ENCODE measurements at places on chromosomes 4 and X.

GRCh38 chrX:48852857-48853256 lies 17.4 kb upstream of the PCSK1N start:
- no peak for DNase-seq

GRCh38 chr4:128751354-128751753 lies 58.1 kb upstream of the JADE1 start:
- DNase-seq = no peak

GRCh38 chr4:955931-956381 lies 17.4 kb downstream of the DGKQ start:
- no peak for DNase-seq

GRCh38 chrX:3545901-3546300 lies 167.5 kb downstream of the PRKX start:
- DNase-seq = no peak

DNA sequence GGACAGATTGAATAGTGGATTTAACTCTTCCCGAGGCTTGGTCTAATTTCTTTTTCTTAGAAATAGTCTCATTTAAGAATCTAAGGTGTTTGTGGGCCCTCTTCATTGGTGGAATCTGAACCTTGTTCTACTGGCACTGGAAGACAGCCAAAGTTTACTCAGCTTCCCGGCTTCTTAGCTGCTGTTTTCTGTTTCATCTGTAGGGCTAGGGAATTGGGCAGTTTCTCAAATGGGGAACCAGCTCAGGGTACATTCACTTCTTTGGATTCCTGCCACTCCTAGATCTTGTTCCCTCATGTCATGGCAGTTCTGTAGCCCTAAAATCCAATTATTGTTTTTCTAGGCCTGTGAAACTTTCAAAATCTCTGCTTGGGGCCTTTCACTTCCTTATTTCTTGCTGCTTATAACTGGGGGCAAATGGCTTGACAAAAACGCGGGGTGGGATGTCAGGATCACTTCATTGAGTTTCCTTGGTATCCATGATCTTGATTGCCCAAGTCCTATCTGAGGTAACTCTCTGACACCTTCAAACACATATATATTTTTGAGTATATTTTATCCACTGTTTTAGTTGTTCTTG lies 985.0 kb downstream of the C4orf33 start:
- no peak for DNase-seq

DNA sequence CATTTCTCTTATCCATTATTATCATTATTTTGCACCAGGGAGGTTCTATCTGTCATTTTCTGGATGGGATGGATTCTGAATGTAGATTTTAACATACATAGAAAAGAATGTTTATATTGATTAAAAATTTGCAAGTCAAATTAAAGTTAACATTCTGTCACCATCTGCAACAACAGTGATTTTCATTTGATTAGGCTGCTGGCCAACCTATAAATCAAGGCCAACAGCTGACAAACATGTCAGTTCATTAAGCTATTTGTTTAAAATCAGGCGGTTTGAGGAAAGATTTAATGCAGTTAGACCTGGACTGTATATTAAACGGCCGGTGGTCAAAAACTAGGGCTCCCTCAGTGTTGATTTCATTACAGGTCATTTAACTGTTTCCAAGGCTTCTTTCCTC lies 109.5 kb upstream of the CBR4 start:
- no peak for DNase-seq

DNA sequence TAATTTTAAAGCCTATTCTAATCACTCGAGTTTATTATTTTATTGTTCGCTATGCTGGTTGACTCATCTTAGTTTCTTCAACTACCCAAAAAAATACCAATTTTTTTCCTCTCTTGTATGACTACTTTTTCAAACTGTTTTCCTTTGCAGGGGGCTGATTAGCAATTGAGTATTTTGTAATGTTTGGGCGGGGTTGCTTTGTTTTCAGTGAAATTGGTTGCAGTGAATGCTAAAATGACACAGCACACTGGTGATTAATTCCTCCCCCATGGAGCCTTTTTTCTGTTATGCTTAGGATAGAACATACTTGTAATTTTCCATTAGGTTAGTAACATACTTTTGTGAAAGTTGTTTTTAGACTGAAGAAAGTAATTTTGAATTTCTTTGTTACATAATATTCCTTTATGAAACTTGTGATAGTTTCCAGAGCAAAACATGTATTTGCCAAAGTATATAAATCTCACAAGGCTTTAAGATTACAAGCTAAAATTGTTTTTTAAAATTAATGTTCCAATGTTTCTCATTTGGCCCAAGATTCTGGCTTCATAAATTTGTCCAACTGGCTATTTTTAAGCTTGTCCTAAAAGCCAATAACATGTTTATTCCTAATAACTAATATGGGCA lies 120.4 kb downstream of the CHIC1 start:
- no peak for DNase-seq

DNA sequence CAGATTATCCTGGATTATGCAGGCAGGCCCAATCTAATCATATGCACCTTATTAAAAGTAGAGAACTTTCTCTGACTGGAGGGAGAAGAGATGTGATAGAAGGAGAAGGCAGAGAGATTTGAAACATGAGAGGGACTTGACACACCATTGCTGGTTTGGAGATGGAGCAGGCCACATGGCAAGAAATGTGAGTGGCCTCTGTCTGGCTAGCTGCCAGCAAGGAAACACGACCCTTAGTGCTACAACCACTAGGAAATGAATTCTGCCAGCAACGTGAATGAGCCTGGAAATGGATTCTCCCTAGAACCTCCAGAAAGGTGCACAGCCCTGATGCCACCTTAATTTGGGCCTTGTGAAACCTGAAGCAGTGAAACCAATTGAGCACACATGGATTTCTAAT lies 79.5 kb upstream of the MBNL3 start:
- no peak for DNase-seq

- DNase-seq = no peak
These were observed 28.3 kb upstream of the MSANTD1 start for GRCh38 chr4:3220476-3221183.

GRCh38 chr4:158610790-158611189 lies 60.9 kb downstream of the C4orf46 start:
- DNase-seq = no peak

GRCh38 chr4:134695433-134695832 lies 493.8 kb upstream of the PABPC4L start:
- DNase-seq = no peak

DNA sequence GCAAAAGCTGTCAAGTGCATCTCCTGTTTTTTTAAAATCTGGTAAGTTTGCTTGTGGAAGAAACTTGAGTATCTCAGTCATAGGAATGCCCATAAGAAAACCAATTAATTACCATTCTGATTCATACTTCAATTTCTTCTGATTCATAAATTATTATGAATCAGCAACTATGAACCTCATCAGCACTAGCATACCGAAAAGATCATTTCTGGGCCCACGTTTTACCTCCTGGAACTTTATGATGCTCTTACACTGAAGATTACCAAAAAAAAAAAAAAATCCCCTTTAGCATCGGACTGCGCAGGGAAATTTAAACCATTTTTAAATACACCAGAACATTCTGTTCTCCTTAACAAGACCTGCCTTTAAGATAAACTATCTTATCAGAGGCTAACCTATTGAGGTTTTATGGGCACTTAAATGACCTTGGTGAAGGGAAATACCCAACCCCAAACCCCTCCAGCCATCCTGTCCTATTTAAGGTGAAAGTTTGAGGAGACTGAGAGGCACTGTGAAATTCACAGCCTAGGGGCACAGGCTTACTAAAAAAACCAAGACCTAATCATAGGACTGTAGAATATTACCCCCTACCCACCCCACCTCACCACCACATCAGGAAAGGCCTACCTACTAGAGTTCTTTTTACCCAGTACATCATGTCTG lies 38.2 kb upstream of the ABCG2 start:
- DNase-seq = no peak

- DNase-seq = no peak
These were observed 12.0 kb upstream of the KDM5C start for GRCh38 chrX:53237056-53237455.

DNA sequence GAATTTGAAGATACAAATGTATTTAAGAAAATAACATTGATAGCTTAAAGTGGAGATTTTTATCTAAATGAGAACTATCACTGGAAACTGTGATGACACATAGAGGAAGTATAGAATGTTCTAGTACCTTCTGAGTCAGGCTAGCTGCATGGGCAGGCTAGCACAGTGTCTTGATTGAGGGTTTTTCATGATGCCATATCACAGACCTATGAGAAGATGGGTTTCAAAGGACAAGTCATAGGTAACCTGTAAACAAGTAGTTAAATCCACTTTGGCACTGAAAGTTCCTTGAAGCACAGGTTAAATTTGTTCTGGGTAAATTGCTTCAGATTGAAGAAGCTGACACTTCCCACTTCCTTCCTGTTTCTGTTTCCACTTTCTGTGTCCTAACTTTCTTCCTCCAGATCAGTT lies 48.2 kb upstream of the CDKN2AIP start:
- no peak for DNase-seq

GRCh38 chr4:123050018-123050417 lies 127.6 kb upstream of the NUDT6 start:
- no peak for DNase-seq

GRCh38 chr4:72312032-72312650 lies 256.9 kb downstream of the ADAMTS3 start:
- no peak for DNase-seq

- peak; percentile 75 for DNase-seq
These were observed 54.6 kb upstream of the RAPGEF2 start for GRCh38 chr4:159048166-159048886.

GRCh38 chr4:6461301-6462165 lies 10.9 kb downstream of the PPP2R2C start:
- no peak for DNase-seq

DNA sequence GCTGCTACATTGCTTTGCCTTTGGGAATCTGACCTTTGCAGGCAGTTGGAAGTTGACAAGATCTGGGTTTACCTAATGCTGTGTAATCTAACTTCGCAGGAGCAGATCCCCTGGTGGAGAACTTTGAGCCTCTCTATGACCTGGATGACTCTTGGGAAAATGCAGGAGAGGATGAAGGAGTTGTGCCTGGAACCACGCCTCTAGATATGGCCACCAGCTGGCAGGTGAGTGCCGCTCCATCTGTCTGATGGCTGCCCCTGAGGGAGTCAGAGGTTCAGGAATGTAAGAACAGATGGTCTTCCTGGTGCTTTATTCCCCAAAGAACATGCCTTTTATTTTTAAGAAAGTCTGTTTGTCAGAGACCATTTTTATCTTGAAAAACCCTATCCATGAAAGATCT lies 109.3 kb downstream of the NFKB1 start:
- no peak for DNase-seq

DNA sequence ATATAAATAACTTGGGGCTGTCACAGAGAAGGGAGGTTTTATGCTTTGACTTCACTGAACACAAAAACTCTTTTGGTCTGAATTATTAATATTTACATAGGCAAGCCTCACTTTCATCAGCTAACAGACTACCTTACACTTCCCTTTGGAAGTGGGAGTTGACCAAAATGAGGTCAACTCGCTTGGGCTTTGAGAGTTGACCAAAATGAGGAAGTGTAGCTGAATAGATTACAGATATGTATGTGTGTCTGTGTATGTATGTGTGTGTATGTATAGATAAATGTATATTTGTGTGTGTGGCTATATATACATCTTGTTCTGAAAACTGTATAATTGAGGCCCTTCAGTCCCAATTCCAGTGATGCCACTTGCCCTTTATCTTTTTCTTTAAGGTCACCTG lies 113.3 kb upstream of the IL13RA1 start:
- DNase-seq = no peak

Measured in NCI-H1436 treated with DMSO at 0.1 percent for 48 hours (cell line).